ENCODE measurements at places on chromosomes 7 and 10.

- peaks cover 17% of the 10 kb centered on the region for H3K4me1 ChIP-seq
- no peaks in the 10 kb centered on the region for H3K36me3 ChIP-seq
- DNase-seq: no peak
- H3K27me3 ChIP-seq: no peaks in the 10 kb centered on the region
- no peak overlapping the region for H3K4me3 ChIP-seq
Measured at GRCh38 chr10:3844491-3845025, 59.5 kb upstream of the KLF6 start.

DNA sequence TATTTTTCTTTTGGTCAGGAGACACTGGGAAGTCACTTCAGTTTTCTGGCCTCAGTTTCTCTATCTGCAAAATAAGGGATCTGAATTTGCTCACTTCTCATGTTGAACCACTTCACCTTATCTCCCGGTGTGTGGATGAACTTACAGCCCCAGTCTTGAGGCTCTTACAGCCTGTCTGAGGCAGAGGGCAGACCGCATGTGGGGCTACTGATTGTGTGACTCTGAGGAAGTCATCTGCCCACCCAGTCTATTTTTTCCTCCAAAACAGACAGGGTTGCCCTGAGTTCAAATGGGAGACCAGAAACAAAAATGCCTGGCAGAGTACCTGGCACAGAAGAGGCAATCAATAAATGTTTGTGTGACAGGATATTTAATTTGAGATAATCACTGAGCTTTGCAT lies 78.3 kb downstream of the LRMDA start:
- peaks cover 21% of the 10 kb centered on the region for H3K4me1 ChIP-seq
- DNase-seq: no peak
- no peak overlapping the region for H3K27ac ChIP-seq
- no peak overlapping the region for H3K4me3 ChIP-seq
- H3K27me3 ChIP-seq: no peaks in the 10 kb centered on the region
- H3K36me3 ChIP-seq: no peaks in the 10 kb centered on the region

DNA sequence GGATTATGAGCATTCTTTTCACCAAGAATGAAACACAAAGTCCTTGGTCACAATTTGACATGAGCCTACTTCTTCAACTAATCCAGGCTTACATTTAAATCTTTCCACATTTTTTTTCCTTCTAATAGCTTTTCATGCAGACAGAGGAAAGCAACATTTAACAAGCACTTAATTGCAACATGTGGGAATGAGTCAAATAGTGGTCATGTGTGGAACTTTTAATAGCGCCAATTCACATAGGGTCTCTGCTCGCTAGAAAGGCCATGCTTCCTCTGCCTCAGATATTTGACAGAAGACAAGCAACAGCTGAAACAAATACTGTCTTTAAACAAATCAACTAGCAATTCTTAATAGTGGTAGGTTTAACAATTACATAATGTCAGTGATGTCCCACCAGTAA lies 285.9 kb upstream of the ETV1 start:
- H3K4me1 ChIP-seq: no peaks in the 10 kb centered on the region
- H3K27me3 ChIP-seq: no peaks in the 10 kb centered on the region
- no peak for DNase-seq
- no peak overlapping the region for H3K27ac ChIP-seq
- no peak overlapping the region for H3K4me3 ChIP-seq

GRCh38 chr10:80275756-80276155 lies 13.7 kb downstream of the MAT1A start:
- H3K27ac ChIP-seq: no peak overlapping the region
- H3K4me3 ChIP-seq: no peak overlapping the region
- DNase-seq: no peak
- no peaks in the 10 kb centered on the region for H3K36me3 ChIP-seq
